ENCODE measurements at places on chromosomes 3 and 15. TPM values are rescaled to one million over a fixed set of nuclear protein-coding genes. Genes with fewer than 3 reads are reported as not detected.
A peak's percentile ranks its signal among the peaks of the same experiment; 100 is the strongest.

Gene CLASP2
- total RNA-seq: 53.2 TPM

DNA sequence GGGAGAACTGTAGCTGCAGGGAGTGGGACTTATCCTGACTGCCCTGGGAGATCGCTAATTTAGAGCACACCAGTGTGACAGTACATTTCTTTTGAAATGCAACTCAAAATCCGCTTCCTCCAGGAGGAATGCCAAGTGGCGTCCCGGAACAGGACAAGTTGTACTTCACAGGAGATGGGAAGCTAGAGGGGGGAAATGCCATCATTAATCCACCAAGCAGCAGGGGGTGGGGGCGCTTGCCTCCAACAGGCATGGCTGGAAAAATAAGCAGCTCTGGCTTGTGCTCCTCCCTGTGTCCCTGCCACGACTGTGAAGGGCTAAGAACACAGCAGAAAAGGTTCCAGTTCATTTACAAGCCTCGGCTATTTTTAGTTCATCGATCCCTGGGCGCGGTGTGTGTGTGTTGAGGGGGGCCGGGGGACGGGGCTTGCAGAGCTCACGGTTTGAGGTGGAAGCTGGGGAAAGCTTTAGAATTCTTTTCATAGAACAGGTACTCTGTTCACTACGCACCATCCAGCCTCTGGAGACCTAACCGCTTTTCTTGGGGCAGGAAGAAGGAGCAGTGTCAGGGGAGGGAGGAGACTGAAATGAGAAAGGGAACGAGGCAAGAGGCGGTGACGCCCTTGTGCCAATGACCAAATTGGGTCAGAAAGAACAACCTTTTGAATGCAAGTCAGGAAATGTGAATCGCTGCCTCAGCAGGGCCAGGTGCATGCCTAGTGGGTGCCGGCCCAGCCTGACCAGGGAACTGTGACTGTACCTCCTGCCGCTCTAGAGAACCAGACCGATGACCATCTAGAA lies 51.8 kb upstream of the DGKG start:
- DNase-seq: peak; percentile 93
- no peaks in the 10 kb centered on the region for H3K36me3 ChIP-seq
- no peaks in the 10 kb centered on the region for H3K27me3 ChIP-seq

- peaks cover 98% of the 10 kb centered on the region for H3K4me1 ChIP-seq
- H3K27ac ChIP-seq: peak overlapping the region; percentile 98
- no peak for DNase-seq
Measured at GRCh38 chr15:40338921-40339620, 1.7 kb downstream of the CCDC9B start.

DNA sequence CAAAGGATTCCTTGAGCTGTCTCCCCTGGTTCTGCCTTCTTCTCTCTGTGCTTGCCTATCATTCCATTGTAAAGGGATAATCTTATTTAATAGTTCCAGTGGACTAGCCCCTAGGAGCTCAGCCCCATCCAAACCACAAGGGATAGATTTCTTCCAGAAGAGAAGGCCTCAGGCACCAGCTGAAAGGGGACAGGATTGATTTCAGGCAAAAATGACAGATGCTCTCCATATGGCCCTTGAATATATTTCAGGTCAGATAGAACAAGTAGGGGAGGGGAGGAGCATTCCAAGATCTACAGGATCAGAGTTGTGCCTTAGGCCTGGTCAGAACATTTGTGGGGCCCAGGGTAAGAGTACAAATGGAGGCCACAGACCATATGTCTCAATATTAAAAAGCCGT lies 85.3 kb downstream of the RPLP1 start:
- no peak overlapping the region for H3K4me3 ChIP-seq
- H3K27me3 ChIP-seq: no peaks in the 10 kb centered on the region
- H3K4me1 ChIP-seq: no peaks in the 10 kb centered on the region
- no peak for DNase-seq
- H3K36me3 ChIP-seq: no peaks in the 10 kb centered on the region
- no peak overlapping the region for H3K27ac ChIP-seq

- no peaks in the 10 kb centered on the region for H3K27me3 ChIP-seq
- no peak overlapping the region for H3K27ac ChIP-seq
- no peaks in the 10 kb centered on the region for H3K36me3 ChIP-seq
Measured at GRCh38 chr3:82745544-82745943, 984.1 kb upstream of the GBE1 start.

DNA sequence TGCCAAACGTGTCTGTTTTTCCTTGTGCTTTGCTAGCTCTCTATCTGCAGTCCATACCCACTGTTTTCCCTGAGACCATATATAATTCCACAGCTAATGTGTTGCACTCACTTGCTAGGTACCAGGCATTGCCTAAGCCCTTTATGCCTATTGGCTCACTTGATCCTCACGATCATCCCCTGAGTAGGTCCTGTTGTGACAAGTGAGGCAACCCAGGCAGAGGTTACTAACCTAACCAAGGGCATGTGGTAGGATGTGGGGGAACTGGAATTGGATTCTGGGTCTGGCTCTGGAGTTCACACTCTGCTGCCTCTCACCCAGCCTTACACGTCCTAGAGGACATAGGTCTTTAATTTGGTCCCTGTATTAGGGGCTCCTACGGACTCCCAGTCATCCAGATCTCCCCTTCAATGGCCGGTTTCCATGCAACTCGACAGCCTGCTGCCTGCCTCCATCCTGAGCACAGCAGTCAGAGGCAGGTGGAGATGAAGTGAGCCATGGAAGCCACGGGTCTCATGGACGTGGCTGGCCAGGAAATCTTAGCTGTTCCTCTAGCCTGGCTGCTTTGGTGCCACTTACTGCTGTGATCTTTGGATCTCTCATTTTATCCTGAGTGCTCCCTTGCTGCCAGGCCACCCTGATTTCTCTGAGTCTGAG lies 38.9 kb upstream of the MYZAP start:
- H3K27me3 ChIP-seq: no peaks in the 10 kb centered on the region
- H3K4me1 ChIP-seq: peaks cover 50% of the 10 kb centered on the region
- DNase-seq: no peak
- H3K36me3 ChIP-seq: no peaks in the 10 kb centered on the region
- H3K4me3 ChIP-seq: no peak overlapping the region

GRCh38 chr15:45134682-45135604 lies 5.1 kb downstream of the DUOX1 start:
- peaks cover 12% of the 10 kb centered on the region for H3K4me1 ChIP-seq
- peak overlapping the region; percentile 36 for H3K4me3 ChIP-seq
- no peak overlapping the region for H3K27ac ChIP-seq
- H3K36me3 ChIP-seq: no peaks in the 10 kb centered on the region

Gene TERC
- total RNA-seq: 46.9 TPM

DNA sequence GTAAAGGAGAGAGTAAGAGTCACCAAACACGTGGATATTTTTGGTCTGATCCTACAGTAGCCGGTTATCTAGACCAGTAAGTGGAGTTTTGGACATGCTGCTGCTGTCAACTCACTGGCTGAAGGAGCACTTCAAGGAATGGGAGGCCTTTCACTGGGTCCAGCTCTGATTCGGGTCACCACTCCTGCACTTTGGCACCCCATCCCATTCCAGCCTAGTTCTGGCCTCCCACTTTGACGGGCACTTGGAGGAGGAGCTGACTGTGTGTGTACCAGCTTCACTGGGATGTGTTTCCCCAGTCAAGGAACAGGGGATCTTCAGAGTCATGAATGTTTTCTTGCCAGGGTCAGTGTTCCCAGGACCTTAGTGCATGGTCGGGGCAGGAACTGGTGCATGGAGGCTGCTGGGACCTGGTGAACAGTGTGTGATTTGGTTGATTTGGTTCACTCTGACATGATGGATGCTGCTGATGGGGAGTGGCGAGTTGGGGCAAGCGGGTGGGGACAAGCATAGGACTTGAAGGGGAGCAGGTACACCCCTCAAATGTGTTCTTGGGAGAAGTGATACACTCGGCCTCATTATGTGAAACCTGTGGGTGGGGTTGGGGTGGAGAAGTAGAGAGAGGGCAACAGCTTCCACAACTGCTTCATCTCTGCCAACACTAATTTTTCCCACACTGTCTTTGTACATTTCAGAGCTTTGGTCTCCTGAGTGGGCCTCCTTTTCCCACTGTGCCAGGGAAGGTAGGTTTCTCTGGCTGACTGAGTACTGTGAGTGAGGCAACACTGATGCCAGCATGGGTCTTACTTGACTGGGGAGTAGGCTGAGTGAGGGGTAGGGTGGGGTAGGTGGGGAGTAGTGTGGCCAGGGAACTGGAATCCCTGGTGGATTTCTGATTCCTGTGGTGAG lies 64.0 kb downstream of the RGMA start:
- peaks cover 45% of the 10 kb centered on the region for H3K4me1 ChIP-seq
- no peak overlapping the region for H3K4me3 ChIP-seq
- no peaks in the 10 kb centered on the region for H3K27me3 ChIP-seq
- DNase-seq: no peak
- peaks cover 69% of the 10 kb centered on the region for H3K36me3 ChIP-seq

Gene SNTN
- not detected for total RNA-seq

Gene DIS3L
- total RNA-seq: 35.3 TPM

GRCh38 chr3:126679831-126680666 lies 24.0 kb upstream of the CHCHD6 start:
- DNase-seq: peak; percentile 87
- peaks cover 15% of the 10 kb centered on the region for H3K27me3 ChIP-seq
- H3K4me3 ChIP-seq: no peak overlapping the region
- H3K36me3 ChIP-seq: no peaks in the 10 kb centered on the region
- no peak overlapping the region for H3K27ac ChIP-seq

Gene ISL2
- 5.1 TPM for total RNA-seq

GRCh38 chr3:5874931-5875341 lies 687.4 kb downstream of the EDEM1 start:
- no peaks in the 10 kb centered on the region for H3K4me1 ChIP-seq
- H3K36me3 ChIP-seq: no peaks in the 10 kb centered on the region
- H3K4me3 ChIP-seq: no peak overlapping the region
- H3K27me3 ChIP-seq: no peaks in the 10 kb centered on the region
- no peak for DNase-seq
- no peak overlapping the region for H3K27ac ChIP-seq

GRCh38 chr15:91769894-91770293 lies 83.6 kb upstream of the SLCO3A1 start:
- H3K36me3 ChIP-seq: no peaks in the 10 kb centered on the region
- no peaks in the 10 kb centered on the region for H3K27me3 ChIP-seq
- H3K4me1 ChIP-seq: no peaks in the 10 kb centered on the region

Data from esophagus muscularis mucosa (tissue), 4 donors.